Spleen (tissue), 13 donors: ENCODE measurements at places on chromosomes 11 and 22. TPM values are rescaled to one million over a fixed set of nuclear protein-coding genes. Genes with fewer than 3 reads are reported as not detected.
A peak's percentile ranks its signal among the peaks of the same experiment; 100 is the strongest.

Gene MYEOV
- not detected for total RNA-seq

Gene CPT1A
- 118 TPM for total RNA-seq

Gene CDON
- 1.9 TPM for total RNA-seq

Gene OR52I1
- total RNA-seq, result not detected

Gene MB
- not detected for total RNA-seq

Gene GUCY1A2
- total RNA-seq, result 9.4 TPM

- no peak for DNase-seq
Observed at GRCh38 chr22:17201285-17201945, 17.8 kb downstream of the ADA2 start.

GRCh38 chr11:102268083-102268984 is 49.0 kb upstream of the BIRC3 start:
- DNase-seq, result peak; percentile 90

GRCh38 chr11:46020084-46020599 is 97.7 kb downstream of the LARGE2 start:
- no peak for DNase-seq

DNA sequence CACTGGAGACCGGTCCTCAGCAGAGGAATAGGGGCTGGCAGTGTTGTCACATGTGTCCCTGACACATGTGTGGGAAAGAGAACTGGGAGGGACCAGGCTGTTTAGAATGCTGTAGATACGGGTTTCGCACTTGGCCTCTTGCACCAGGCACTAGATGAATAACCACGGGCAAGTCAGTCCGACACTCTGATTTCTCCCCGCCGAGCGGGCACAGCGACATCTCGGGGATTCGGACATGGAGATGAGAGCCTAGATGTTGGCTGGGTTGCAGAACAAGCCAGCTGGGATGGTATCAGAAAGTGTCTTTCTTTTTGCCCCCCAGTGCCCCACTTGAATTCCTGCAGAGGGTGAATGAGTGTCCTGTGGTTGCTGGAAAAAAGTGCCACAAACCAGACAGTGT is 115.9 kb upstream of the SLC22A12 start:
- no peak for DNase-seq

DNA sequence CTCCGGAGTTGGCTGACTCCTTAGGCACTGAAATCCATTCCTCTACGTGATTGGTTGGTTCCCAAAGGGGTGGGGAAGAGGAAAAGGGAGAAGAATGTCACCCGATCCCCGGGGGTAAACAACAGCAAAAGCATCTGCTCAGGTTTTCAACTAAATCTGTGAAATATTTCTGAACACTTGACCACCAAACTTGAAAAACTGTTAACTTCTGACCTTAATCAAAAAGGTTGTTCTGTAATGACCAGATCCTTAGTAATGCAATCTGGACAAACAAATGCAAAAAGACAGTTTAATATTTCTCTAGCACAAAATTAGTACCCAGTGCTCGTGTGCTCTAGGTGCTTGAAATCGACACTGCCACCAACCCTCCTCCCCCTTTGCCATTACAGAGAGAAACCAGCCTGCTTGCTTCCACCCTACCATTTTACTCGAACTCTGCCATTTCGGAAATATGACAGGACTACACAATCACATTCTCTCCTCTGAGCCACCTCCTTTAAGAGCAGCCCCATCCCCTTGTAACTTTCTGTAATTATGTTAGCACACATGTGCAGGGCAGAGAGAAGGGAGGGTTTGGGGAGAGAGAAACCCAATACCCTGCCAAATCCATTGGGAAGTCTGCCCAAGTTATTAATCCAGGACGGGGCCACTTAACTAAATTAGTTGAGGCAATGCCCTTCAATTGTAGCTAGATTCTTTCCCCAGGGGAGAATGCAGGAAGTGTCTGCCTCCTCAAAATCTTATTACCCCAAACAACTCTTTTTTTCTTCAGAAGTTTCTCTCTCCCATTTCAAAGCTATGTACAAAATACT is 113.8 kb downstream of the RBFOX2 start:
- no peak for DNase-seq

DNA sequence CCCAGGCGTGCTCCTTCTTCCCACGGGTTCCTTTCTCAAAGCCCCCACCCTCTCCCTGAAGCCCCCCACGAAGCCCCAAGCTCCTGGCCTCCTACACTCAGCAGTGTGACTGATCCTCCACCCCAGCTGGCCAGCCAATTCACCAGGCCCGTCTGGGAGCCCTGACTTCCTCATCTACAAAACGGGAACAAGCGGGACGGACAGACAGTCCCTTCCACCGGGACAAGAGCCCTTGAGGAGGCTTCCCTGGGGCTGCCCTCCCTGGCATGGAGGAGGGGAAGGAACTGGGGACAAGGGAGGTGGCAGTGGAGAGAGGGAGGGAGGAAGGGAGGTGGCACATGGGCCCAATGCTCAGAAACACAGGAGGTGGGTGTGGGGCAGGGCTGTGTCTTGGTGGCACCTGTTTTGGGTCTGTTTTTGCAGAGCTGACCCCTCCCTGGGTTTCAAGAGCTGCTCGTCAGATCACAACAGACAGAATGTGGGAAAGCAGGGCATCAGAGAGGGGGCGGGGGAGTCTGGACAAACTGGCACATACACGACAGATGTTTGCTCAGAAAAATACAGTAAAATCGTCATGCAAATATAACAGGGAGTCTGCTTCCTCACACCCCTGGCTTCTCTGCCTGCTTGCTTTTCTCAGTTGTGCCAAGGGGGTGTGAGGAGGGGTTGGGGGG is 56.8 kb downstream of the ELFN2 start:
- peak; percentile 81 for DNase-seq

GRCh38 chr22:49091451-49091850 is 736.2 kb downstream of the BRD1 start:
- DNase-seq, result peak; percentile 45

- DNase-seq, result no peak
Observed at GRCh38 chr11:24163146-24163545, 333.7 kb upstream of the LUZP2 start.

DNA sequence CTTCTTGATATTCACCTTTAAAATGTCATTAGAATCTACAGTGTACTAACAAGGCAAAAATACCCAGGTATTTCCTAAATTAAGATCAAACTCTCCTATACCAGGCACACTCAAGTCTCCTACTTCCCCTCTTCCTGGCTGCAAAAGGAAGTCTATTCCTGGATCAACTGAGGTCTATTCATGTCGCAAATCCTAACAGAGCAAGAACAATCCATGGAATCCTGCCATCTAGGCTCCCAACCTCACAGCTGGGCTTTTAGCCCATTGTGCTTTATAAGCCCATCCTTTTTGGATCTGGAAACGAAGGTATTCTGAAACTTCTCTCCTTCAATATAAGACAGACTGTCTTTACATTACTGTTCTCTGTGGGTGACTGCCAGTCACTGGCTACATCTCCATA is 161.8 kb downstream of the SOX6 start:
- DNase-seq, result no peak

GRCh38 chr11:117793583-117793982 is 3.4 kb downstream of the DSCAML1 start:
- DNase-seq, result no peak

DNA sequence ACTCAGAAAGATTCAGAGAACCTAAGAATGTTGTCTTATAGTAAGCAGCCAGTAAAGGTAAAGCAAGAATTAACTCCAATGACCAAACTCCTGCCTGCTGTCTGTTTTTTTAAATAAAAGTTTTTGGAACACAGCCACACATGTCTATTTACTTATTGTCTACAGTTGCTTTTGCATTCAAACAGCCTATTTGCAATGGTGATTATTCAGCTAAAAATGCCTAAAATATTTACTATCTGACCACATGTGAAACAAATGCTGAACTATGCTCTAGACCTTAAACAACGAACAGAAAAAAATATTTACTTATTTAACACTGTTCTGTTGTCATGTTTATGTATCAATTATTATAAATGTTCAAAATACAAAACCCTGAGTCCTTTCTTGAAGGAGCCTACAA is 1246.6 kb downstream of the FAM181B start:
- DNase-seq, result no peak
